H4 (cell line): ENCODE measurements at places on chromosomes 3 and 15. TPM values are rescaled to one million over a fixed set of nuclear protein-coding genes. Genes with fewer than 3 reads are reported as not detected.
A peak's percentile ranks its signal among the peaks of the same experiment; 100 is the strongest.

Gene KY
- total RNA-seq: 0.04 TPM in 1 of 2 replicates, not detected in the other

Gene UROC1
- not detected in 2 replicates for total RNA-seq

Gene OXTR
- total RNA-seq: 0.12 and 0.27 TPM in 2 replicates

Gene FGF12
- 0.31 and 4.4 TPM in 2 replicates for total RNA-seq

Gene ABI3BP
- total RNA-seq: 0.64 TPM in 1 of 2 replicates, not detected in the other

Gene FES
- 0.43 and 0.88 TPM in 2 replicates for total RNA-seq

Gene PLSCR2
- not detected in 2 replicates for total RNA-seq

Gene PLSCR5
- total RNA-seq: not detected in 2 replicates

Gene LHFPL4
- 0.02 TPM in 1 of 2 replicates, not detected in the other for total RNA-seq

Gene CADM2
- total RNA-seq: 2.8 TPM in 1 of 2 replicates, not detected in the other

DNA sequence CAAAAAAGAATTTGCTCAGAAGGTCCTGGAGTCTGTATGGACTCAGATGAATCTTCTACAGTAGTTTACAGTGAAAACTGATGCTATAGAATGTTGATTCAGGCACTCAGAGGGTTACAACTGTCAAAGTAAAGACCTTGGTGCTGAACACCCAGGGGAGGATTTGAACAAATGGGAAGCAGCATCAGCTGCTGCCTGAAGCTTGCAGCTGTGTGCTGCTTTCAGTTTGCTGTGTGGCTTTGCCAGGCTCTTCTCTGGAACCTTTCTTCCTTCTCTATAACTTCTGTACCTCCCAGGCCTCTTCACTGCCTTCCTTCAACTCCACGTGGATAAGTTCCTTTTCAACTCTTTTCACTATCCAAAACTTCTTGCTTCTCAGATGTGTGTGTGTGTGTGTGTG, 214.2 kb downstream of the GRM7 start:
- DNase-seq: no peak

DNA sequence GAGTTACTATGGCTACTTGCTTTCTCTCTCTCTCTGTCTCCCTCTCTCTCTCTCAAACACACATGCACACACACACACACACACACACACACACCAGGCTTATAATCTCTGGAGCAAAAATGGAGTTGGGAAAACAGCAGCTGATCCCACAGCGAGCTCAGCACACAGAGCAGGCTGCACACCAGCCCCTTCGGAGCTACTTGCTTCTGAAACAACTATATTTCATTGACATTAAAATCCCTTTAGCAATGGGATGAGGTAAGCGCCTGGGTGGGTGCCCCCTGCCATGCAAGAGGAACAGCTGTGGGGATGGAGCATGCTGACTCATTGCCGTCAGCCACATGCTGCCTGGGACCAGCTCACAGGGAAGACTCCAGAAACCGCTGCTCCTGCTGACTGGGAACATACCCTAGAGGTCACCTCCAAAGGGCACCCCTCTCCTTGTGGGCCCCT, 45.7 kb downstream of the B3GNT5 start:
- peak; percentile 95 for DNase-seq

DNA sequence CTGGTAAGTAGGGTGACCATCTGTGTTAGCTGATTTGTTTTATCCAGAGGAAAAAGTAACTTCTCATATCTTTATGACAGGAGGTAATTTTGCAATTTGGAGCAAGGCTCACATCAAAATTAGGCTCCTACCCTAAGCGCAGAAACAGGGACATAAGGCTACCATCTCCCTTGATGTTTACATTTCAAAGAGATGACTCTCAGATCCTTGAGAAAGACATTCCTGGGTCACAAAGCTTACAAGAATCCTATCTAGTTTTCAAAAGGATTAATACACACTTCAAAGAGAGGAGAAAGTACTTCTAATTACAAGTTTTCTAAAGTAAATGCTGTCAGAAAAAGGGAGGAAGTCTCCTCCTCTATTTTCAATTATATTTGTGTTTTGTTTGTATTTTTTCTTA, 7.0 kb downstream of the ZPLD1 start:
- DNase-seq: no peak

DNA sequence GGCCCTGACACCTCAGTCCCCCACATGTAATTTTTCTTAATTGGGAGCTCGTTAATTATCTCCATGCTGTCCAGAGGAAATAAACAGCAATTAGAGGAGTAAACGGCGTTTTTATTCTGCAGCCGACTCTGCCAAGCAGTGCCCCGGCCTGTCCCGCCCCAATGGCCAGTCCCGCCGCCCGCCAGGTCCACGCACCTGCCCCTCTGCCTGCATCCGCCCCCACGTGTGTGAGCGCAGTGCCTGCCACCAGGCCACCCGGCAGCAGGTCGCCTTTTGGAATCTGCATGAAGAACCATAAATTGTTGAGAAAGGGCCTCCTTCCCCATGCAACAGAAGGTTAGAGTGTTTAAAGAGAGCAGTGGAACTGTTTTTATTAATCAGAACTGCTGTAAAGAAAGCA, 87.5 kb upstream of the LINGO1 start:
- DNase-seq: no peak

GRCh38 chr15:64134345-64134829, 17.1 kb upstream of the SNX22 start:
- peak; percentile 35 for DNase-seq

GRCh38 chr3:53286727-53287126, 30.9 kb upstream of the TKT start:
- DNase-seq: no peak

GRCh38 chr3:62818347-62818746, 56.9 kb downstream of the CADPS start:
- no peak for DNase-seq

- DNase-seq: no peak
Measured at GRCh38 chr3:111603679-111604078, 8.5 kb upstream of the ZBED2 start.

DNA sequence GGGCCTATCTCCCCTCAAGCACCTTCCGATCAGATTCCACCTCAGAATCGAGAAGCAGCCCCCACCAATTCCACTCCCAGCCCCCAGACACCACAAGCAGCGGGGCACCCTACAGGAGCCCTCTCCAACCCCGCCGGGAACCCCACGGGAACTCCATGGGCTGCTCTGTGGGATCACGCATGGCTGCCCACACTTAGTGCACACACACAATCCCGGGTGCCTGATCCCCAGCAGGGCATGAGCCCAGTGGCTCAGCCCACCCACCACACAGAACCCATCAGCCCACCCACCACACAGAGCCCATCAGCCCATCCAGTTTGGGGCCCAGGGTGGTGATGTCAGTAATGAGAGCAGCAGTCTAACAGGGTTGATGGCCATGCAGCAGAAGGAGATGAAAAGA, 141.6 kb upstream of the LINGO1 start:
- no peak for DNase-seq

DNA sequence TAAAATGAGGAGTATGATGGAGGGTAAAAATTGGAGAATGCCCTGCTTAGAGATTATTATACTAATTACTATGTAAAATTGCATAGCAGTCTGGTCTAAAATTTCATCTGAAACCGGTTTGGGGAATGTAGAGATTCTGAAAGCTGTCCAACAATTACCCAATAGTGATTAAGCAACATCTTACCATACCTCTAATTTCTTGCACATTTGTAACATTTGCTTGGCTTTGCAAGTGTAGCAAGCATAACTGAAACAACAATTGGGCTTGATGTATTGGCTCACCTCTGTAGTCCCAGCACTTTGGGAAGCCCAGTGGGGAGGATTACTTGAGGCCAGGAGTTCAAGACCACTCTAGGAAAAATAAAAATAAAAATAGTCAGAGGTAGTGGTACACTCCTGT, 17.4 kb downstream of the AADACL2 start:
- DNase-seq: no peak

DNA sequence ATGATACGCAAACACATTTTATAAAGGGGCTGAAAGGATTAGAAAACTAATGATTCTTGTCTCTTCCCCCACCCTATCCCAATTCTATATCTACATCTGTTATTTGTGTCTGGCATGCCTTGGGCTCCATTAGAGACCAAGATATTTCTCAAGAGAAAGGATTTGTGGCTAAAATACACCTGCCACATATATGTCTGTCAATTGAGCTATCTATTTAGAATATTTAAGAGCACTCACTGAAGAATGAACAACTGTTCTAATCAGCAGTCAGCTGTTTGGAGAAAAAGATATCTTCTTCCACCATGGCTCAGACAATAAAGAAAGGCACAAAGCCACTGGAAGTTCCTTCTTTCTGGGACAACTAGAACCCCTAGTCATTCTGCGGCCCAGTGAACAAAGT, 61.7 kb upstream of the LRRN1 start:
- DNase-seq: no peak

DNA sequence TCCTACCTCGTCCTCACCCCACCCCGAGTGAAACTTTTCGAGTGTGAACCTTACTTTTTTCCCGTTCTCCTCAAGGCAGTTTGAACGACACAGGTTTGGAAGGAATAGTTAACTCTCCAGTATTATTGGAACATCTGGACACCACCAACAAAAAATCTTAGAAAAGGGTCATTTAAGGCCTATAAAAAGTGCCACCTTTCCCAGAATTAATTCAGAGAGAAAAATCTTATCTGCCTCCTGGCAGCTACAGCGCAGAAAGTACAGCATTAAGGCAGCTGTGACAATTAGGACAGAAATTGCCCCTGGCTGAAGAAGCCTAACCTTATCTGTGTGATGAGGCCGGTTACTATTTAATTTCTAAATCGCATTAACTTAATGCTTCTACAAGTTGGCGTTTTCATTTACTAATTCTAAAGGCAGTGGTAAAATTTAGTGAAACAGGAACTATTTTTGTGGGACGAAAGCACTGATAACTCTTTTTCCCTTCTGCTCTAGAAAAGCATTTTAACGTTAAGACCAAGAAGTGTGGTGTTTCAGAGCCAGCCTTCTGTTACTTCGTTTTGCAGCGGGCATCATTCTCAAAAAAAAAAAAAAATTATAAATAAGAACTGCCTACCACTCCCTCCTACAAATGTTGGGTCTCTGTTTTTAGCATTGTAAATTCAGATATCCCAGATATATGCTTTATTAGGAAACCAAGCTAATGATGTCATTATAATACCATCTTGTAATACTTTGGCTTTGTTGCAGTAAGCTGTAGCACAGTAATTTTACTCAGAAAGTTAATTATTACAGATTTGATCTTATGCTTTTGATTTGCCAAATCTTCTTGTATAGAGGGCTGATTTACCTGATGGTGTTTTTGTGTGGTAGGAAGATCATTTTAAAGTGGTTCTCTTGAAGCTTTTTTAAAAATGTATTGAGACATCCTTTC, 1.4 kb downstream of the ATP11B start:
- DNase-seq: no peak

DNA sequence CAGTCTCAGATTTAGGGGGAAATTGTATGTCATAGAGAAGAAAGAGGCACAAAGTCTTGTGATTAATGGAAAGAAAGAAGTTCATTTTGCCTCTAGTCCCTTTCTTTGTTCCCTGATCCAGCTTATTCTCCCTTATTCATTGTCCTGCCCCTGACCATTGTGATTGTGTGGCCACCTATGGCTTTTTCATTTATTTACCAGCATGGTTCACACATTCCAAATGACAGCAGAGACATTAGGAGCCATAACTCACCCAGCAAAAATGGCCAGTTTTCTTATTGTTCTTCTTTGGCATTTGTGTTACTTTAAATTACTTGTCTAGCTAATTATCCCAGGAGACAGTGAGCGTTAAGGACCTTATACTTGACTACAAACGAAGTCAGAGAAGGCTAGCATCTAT, 36.3 kb upstream of the SGO1 start:
- no peak for DNase-seq

GRCh38 chr15:50438251-50438650, 14.0 kb downstream of the USP8 start:
- DNase-seq: no peak

GRCh38 chr15:72042054-72042453, 75.9 kb downstream of the MYO9A start:
- DNase-seq: no peak

DNA sequence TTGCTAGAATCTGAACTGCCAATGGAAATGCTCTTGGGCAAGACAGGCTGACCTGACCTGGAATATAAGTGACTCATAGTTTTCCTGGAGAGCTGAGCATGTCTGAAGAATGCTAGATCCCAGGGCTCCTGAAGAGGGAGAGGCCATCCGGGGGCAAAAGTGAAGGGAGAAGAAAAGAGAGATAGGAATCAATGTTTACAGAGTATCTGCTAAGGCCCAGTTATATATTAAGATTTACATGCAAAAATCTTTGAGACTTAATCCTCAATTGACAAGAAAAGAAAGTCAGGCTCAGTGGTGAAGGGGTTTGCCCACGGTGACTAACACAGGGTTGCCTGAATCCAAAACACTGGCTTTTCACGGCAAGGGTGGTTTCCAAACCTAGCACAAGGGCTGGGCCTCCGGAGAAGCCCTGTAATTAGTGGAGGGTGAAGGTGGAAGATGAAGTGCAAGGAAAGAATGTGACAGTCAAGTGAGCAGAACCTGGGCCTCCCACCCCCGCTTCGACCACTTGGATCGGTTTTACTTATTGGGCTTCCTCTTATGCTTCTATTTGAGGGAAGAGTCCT, 91.7 kb upstream of the FGF12 start:
- DNase-seq: peak; percentile 91

DNA sequence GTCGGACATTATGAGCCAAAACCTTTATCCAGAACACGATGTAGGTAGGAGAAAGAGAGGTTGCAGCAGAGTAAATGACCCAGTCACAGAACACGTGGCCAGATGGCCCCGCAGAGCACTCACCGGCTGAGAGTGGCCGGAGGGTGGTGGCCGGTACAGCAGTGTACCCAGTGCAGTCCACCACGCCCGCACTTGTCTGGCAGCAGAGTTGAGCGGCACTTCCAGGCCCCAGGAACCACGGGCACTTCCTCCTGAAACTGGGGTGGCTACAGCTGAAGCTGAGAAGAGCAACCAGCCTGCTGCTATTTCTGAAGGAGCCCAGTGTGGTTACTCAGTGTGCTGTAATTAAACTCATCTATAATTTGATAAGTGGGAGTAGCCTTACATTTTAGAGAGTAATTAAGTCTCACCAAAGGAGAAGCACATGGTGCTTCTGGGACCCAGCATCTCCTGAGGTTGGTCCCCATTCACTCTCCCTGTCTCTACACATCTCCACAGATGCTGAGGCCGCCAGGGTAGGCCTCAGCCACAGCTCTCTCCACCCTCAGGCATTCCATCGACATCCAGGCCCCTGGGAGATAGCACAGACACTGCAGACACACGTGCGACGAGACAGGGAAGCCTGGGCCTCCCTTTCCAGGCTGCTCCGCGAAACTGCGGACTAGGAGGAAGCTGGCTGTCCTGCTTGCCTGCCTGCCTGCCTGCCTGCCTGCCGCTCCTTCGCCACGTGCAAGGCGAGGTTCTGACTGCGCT, 49.8 kb downstream of the BDH1 start:
- no peak for DNase-seq

GRCh38 chr3:68771681-68772080, 160.7 kb downstream of the TAFA4 start:
- DNase-seq: no peak

- DNase-seq: peak; percentile 25
Measured at GRCh38 chr3:107662124-107662507, 139.4 kb downstream of the BBX start.

GRCh38 chr3:99639579-99639978, 1.2 kb downstream of the COL8A1 start:
- DNase-seq: no peak

GRCh38 chr15:39592500-39592899, 11.6 kb downstream of the THBS1 start:
- no peak for DNase-seq

GRCh38 chr3:113805249-113805648, 33.3 kb upstream of the GRAMD1C start:
- no peak for DNase-seq

- DNase-seq: peak; percentile 85
Measured at GRCh38 chr3:173395073-173395411, 2.5 kb upstream of the NLGN1 start.
